ENCODE measurements at places on chromosomes 6 and 20. TPM values are rescaled to one million over a fixed set of nuclear protein-coding genes. Genes with fewer than 3 reads are reported as not detected.
A peak's percentile ranks its signal among the peaks of the same experiment; 100 is the strongest.

GRCh38 chr6:77040568-77041195 lies 422.6 kb downstream of the HTR1B start:
- H3K27me3 ChIP-seq: no peaks in the 10 kb centered on the region
- no peak for DNase-seq
- H3K4me3 ChIP-seq: no peak overlapping the region
- H3K27ac ChIP-seq: no peak overlapping the region
- H3K4me1 ChIP-seq: no peaks in the 10 kb centered on the region

DNA sequence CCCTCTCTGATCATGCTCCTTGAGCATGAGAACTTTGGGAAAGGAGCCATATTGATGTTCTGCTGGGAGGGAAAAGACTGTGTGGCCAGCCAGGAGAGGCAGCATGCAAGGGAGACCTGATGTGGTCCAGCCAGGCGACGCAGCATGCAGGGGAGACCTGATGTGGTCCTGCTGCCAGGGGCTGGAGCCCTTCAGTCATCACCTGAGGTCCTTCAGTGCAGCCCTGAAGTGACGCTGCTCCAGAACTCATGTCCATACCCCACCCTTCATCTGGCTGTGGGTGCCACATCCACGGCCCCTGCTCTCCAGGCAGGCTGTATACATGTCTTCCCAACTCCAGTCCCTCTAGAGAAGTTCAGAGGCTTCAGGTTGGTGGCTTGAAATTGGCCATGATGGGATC lies 134.4 kb downstream of the ERMARD start:
- H3K4me1 ChIP-seq: no peaks in the 10 kb centered on the region
- no peak overlapping the region for H3K27ac ChIP-seq
- H3K27me3 ChIP-seq: peaks cover 46% of the 10 kb centered on the region
- H3K4me3 ChIP-seq: no peak overlapping the region
- peaks cover under 1% of the 10 kb centered on the region for H3K36me3 ChIP-seq
- no peak for DNase-seq

Gene CDK19
- total RNA-seq: 34.0 TPM

DNA sequence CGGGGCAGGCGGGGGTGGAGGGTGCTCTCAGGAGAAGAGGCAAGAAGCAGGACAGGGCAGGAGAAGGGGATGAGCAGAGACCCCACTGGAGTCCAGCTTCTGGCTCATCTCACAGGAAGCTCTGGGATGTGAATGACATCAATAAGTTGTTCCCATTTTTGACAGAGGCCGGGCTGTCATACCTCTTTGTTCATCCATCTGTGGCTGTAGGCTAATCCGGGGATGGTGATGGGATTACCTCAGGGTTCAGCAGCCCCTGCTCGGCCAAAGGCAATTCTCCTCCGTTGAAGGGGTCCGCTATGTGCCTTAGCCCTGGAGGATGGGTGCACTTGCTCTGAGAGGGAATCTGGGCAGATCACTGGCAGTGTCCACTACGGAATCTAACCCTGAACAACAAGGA lies 3.3 kb upstream of the TMC2 start:
- H3K36me3 ChIP-seq: no peaks in the 10 kb centered on the region
- H3K27me3 ChIP-seq: no peaks in the 10 kb centered on the region
- peaks cover 10% of the 10 kb centered on the region for H3K4me1 ChIP-seq
- DNase-seq: no peak
- no peak overlapping the region for H3K27ac ChIP-seq

DNA sequence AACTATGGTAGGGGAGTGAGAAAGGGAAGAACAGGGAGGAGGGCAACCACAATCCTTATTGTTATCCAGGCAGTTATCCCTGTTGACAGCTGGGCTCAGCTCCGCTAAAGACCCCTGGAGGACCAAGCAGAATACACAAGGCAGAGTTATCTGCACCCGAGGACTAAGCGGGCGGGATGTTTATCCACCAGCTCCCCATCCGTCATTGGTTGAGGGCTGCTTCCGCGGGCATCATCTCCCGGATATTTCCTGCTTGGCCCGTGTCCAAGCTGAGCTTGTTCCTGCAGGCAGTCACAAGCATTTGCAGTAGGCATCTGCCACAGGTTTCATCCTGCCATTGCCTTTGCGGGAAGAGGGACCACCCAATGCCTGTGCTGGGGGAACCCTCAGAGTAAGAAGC lies 102.1 kb downstream of the DLGAP4 start:
- no peak for DNase-seq
- no peak overlapping the region for H3K4me3 ChIP-seq
- H3K27ac ChIP-seq: no peak overlapping the region
- H3K36me3 ChIP-seq: no peaks in the 10 kb centered on the region
- no peaks in the 10 kb centered on the region for H3K4me1 ChIP-seq

DNA sequence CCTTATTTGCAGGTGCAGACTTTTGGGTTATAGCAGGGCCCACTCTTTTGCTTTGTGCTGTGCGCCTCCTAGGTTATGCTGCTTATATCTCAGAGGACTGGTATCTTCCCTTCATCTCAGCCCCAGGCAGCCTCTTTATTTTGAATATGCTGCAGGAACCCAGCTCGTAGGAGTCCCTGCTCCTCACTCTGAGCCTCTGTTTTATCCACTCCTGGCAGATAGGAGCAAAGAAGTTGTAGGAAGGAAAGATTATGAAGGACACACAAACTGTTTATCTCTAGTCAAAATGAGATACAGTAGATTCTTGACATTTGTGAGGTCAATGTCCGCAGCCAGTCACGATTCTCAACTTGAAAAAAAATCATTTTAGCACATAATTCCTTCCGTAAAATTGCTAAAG lies 15.6 kb downstream of the L3MBTL3 start:
- DNase-seq: no peak
- peaks cover 65% of the 10 kb centered on the region for H3K4me1 ChIP-seq
- peak overlapping the region; percentile 91 for H3K27ac ChIP-seq
- no peaks in the 10 kb centered on the region for H3K36me3 ChIP-seq

Data from activated T-cell treated with anti-CD3 and anti-CD28 coated beads, Interleukin-2, amount 50 U/mL, for 72 hours (primary cell).